C1 segment of cervical spinal cord (tissue), 14 donors: ENCODE measurements at places on chromosomes 13 and 19.

- no peak for DNase-seq
Measured at GRCh38 chr13:109500146-109500773, 286.1 kb downstream of the IRS2 start.

DNA sequence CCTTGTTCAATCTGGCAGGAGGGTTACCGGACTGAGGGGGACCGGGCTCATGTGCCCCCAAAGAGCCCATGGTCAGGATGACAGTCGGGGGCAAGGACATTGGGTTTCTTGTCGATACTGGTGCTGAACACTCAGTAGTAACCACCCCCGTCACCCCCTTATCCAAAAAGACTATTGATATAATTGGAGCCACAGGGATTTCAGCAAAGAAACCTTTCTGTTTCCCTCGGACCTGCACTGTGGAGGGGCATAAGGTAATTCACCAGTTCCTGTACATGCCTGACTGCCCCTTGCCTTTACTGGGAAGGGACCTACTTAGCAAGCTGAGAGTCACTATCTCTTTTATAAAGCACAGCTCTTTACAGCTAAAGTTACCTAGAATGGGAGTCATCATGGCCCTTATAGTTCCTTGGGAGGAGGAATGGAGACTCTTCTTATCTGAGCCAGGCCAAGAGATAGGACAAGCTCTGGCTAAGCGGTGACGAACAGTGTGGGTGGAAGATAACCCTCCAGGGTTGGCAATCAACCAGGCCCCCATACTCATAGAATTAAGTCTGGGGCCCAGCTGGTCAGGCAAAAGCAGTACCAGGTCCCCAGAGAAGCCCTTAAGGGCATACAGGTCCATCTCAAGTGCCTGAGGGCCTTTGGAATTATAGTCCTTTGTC lies 603.7 kb downstream of the UQCRFS1 start:
- no peak for DNase-seq

DNA sequence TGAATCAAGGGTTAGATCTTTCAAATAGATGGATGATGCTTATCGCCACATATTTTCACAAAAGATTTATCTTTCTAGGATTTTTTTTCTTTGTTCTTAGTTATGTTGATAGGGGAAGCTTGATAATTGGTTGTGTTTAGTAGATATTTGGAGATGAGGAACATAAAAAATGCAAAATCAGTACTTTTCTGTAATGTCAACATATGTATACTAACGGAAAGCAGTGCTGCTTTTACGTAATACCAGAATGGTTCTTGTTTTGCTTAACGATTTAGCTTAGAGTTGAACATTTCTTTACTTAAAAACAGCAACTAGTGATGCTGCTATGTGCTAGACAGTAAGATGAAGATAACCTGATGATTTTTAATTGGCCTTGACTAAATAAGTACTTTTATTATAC lies 3.0 kb downstream of the ZMYM2 start:
- DNase-seq = no peak

- no peak for DNase-seq
Measured at GRCh38 chr19:4622695-4623421, 16.5 kb upstream of the TNFAIP8L1 start.

DNA sequence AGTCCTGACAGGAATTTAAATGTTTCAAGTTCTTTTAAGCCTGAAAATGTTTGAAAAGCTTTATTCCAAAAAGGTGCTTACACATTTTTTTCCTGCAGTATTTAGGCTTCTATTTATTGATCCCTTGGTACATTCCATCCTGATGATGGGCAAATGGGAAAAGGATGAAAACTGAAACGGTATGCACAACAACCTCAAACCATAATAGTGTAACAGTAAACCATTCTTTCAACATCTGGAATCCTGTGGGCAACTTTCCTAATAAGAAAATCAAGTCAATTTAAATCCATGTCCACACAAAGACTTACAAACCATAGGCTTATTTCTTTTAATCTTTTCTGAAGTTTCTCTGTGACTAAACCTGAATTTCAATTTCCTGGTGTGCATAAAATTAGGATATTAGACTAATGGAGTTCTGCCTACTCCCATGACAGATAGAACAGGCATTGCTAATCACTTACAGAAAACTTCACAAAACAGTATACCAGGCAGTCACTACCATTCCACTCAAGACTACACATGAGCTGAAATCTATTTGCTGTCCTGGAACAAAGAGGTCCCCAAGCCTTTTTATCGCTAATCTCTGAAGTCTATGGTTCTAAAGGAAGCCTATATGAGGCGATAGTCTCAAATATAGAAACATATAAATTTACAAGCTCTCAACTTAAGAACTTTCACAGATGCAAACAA lies 103.3 kb downstream of the DLEU7 start:
- no peak for DNase-seq

DNA sequence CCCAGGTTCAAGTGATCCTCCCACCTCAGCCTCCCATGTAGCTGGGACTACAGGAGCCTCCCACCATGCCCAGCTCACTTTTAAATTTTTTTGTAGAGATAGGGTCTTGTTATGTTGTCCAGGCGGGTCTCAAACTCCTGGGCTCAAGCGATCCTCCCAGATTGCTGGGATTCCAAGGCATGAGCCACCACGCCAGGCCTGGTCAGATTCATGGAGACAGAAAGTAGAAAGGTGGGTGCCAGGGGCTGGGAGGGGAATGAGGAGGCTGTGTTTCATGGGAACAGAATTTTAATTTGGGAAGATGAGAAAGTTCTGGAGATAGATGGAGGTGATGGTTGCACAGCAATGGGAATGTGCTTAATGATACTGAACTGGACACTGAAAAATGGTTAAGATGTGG lies 22.3 kb downstream of the ARHGEF18 start:
- no peak for DNase-seq

GRCh38 chr19:15775249-15775648 lies 12.2 kb upstream of the OR10H5 start:
- DNase-seq = no peak

DNA sequence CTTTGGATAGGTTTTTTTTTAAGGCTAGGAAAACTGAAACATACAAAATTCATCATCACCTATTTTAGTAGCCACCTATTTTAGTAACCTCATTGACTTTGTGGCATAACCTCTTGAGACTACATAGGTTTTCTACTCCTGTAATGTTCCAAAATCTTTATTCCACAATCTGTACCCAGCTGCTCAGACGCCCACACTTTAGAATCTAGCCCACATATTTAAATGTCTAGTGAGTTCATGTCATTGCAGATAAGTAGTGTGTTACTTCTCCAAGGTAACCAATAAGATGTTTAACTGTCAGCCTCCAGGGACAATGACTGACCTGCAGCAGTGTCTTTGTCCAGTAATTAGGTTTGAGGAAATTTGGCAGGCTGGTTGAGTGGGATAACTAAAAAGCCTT lies 330.2 kb downstream of the MZT1 start:
- no peak for DNase-seq

- no peak for DNase-seq
Measured at GRCh38 chr13:106532111-106532929, 3.1 kb downstream of the EFNB2 start.

DNA sequence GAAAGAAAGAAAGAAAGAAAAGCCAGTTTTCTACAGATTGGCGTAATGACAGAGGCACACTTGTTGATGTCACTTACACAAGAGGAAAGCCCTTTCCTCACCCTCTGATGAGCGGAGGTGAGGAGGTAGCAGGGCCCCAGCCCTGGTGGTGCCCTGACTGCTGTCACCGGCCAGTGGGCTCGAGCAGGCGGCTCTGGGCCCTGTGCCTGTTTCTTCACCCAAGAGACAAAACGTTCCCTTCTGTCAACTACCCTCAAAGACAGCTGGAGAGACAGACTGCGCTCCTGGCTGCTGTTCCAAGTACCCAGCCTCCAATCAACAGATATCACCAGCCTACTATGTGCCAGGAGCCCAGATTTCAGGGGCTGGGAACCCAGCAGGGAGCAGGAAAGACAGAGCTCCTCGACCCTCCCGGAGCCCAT lies 10.1 kb downstream of the EPS15L1 start:
- peak; percentile 11 for DNase-seq

GRCh38 chr13:21871919-21872318 lies 201.0 kb downstream of the FGF9 start:
- DNase-seq = no peak

- DNase-seq = no peak
Measured at GRCh38 chr19:3204646-3205275, 19.0 kb downstream of the NCLN start.

- DNase-seq = no peak
Measured at GRCh38 chr13:40961214-40961613, 57.9 kb downstream of the ELF1 start.

GRCh38 chr13:109384491-109385241 lies 401.7 kb downstream of the IRS2 start:
- DNase-seq = no peak

DNA sequence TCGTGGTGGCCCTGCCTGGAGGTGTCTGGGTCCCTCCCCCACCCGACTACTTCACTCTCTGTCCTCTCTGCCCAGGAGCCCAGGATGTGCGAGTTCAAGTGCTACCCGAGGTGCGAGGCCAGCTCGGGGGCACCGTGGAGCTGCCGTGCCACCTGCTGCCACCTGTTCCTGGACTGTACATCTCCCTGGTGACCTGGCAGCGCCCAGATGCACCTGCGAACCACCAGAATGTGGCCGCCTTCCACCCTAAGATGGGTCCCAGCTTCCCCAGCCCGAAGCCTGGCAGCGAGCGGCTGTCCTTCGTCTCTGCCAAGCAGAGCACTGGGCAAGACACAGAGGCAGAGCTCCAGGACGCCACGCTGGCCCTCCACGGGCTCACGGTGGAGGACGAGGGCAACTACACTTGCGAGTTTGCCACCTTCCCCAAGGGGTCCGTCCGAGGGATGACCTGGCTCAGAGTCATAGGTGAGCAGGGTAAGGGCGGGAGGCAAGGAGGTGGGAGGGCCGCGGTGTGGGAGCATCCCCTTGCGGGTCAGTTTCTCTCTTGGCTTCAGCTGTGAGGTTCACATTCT lies 19.2 kb downstream of the NECTIN2 start:
- DNase-seq = no peak

- no peak for DNase-seq
Measured at GRCh38 chr19:17078036-17078919, 2.7 kb downstream of the MYO9B start.

- no peak for DNase-seq
Measured at GRCh38 chr19:16470541-16470910, 1.2 kb downstream of the EPS15L1 start.

- DNase-seq = no peak
Measured at GRCh38 chr13:99855526-99856420, 115.8 kb downstream of the ZIC5 start.

- no peak for DNase-seq
Measured at GRCh38 chr13:77502104-77502720, 33.3 kb upstream of the SCEL start.

DNA sequence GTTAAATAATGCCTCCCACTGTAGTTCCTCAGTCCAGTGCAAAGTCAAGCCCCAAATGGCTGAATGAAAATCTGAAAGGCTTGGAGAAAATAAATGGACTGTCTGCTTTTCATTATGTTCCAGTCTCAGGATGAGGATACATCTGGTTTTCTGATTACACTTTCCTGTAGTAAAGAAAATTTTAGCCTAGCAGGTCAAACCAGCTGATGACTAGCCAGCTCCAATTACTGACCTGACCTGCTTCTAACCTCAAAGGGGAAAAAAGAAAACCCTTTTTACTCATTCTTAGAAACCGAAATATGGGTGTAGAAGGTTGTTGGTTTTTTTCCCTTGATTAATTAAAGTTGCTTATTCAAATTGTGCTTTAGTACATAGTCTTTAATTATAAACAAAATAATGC lies 418.4 kb downstream of the EFNB2 start:
- DNase-seq = no peak

DNA sequence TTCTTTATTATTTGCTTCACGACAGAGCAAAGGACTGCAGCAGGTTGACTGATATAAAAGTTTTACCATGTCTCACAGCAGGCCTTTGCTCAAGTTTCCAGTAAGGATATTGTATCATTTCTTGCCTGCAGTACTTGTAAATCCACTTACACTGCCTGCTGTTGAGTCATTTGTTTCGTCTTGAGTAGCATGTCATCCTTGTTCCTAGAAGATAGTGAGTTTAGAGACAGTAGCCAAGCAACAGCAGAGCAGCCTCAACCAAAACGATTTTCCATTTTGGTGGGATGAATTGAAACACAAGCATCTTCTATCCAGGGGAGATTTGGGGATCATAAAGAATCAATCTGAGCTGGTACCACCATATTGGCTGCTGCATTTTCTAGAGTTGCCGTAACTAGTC lies 24.0 kb upstream of the ALOX5AP start:
- DNase-seq = no peak

DNA sequence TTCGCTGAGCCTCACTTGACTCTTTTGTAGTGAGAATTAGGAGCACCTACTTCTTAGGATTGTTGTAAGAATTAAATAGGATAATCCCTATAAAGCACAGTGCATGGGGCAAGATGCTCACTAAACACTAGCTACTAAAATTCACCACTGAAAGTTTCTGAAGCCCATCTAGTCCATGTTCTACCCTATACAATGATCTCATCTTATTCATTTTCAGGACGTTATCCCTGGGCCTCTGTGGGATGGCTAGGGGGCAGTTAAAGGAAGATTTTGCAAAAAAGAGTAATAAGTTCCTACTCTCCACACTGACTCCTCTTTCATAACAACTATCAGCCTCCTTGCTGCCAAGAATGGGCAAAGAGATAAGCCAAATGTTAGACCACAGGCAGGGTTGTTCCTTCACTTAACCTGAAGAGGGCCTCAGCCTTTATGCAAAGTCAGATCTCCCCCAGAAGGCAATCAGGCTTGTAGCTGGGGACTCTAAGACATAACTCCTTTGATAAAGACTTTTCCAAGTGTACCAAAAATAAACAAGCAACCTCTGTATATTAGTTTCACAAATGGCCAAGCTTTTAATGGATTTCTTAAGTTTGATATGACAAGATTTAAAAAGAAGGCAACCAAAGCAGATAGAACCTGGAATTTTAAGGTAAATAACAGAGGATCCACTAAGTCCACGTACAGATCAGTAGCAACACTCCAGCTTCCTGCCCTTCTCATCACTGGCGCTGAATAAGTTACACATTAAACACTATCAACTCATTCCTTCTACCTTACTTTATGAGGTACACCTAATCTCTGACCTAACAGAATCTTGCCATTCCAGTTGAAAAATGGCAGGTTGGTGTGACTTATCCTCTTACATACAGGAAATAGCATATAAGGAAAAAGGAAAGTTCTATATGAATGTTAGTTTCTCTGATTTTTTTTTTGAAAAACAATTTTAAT lies 44.4 kb downstream of the ELF1 start:
- no peak for DNase-seq

- no peak for DNase-seq
Measured at GRCh38 chr13:31133621-31134020, 28.1 kb downstream of the HSPH1 start.

GRCh38 chr13:37100731-37101130 lies 4.7 kb downstream of the CSNK1A1L start:
- no peak for DNase-seq

DNA sequence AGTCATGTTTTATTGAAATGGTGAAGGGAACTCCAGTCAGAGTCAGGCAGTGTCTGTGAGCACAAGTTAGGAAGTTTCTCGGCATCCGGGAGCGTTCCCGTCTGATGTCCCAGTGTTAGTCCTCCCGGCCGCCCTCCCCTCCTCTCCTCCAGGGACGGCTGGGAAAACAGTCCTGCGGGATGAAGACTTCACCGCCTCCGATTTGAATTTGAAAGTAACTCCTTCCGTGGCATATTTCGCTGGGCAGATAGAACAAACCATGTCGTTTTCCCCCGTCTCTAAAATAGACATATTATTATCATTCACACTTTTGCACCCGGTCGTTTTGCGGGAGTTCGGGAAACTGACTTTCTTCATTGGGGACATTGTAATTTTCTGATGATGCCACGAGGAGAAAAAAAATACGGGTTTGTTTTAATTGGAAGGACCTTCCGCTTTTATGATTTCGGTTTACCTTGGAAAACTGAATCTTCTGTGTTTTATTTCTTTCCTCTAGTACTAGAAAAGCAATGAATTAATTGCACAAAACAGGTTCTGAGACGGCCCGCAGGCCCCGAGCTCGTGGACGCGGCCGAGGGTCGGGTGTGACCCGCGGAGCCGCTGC lies 76.6 kb downstream of the ZIC5 start:
- DNase-seq = peak; percentile 25
